A673 (cell line): ENCODE measurements at places on chromosomes 3 and 15. TPM values are rescaled to one million over a fixed set of nuclear protein-coding genes. Genes with fewer than 3 reads are reported as not detected.

Gene SPINK8
- total RNA-seq = not detected in 2 replicates

Gene CPNE9
- total RNA-seq = not detected in 2 replicates

Gene ACTC1
- total RNA-seq = not detected in 2 replicates

Gene CLDN18
- not detected in 2 replicates for total RNA-seq

Gene GASK1A
- 1.4 and 1.9 TPM in 2 replicates for total RNA-seq

Gene ARNT2
- 1.4 and 2.1 TPM in 2 replicates for total RNA-seq

Gene GCNT3
- total RNA-seq = not detected in 2 replicates

Gene MASP1
- total RNA-seq = not detected in 2 replicates

- H3K27ac ChIP-seq = no peak overlapping the region
- H3K27me3 ChIP-seq = no peaks in the 10 kb centered on the region
- H3K36me3 ChIP-seq = no peaks in the 10 kb centered on the region
- no peak overlapping the region for H3K4me3 ChIP-seq
- H3K4me1 ChIP-seq = no peaks in the 10 kb centered on the region
These were observed 211.7 kb downstream of the MBNL1 start for GRCh38 chr3:152480282-152480953.

- no peak overlapping the region for H3K27ac ChIP-seq
- no peaks in the 10 kb centered on the region for H3K4me1 ChIP-seq
- no peaks in the 10 kb centered on the region for H3K27me3 ChIP-seq
- H3K36me3 ChIP-seq = no peaks in the 10 kb centered on the region
- H3K4me3 ChIP-seq = no peak overlapping the region
These were observed 45.6 kb downstream of the LRRC3B start for GRCh38 chr3:26668171-26668570.

GRCh38 chr3:185750702-185751101 is 74.1 kb downstream of the IGF2BP2 start:
- no peak overlapping the region for H3K27ac ChIP-seq
- peaks cover 32% of the 10 kb centered on the region for H3K4me1 ChIP-seq
- peaks cover 2% of the 10 kb centered on the region for H3K36me3 ChIP-seq
- DNase-seq = no peak

DNA sequence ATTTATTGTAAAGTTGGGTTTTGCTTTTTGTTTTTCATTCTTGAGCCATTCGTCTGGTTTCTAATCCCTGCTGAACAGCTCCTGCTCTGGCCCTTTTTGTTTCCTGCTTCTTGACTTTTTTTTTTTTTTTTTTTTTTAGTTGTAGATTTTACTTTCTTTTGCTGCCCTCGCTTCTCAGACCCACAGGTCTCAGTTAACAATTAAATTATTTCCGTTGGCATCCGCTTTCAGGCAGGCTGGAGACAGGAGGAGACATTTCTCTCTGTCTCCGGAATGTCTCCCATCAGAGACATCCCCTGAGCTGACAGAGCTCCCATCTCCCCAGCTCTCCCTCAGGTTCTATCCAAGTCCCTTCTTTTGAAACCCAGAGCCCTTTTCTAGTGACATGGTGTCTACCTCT is 68.6 kb downstream of the SLC6A6 start:
- H3K27me3 ChIP-seq = no peaks in the 10 kb centered on the region
- H3K4me3 ChIP-seq = no peak overlapping the region
- H3K27ac ChIP-seq = no peak overlapping the region

- H3K4me3 ChIP-seq = peak overlapping the region; percentile 76
- peak overlapping the region; percentile 91 for H3K27ac ChIP-seq
- H3K36me3 ChIP-seq = no peaks in the 10 kb centered on the region
These were observed 800 bp downstream of the DAG1 start for GRCh38 chr3:49470714-49471420.

DNA sequence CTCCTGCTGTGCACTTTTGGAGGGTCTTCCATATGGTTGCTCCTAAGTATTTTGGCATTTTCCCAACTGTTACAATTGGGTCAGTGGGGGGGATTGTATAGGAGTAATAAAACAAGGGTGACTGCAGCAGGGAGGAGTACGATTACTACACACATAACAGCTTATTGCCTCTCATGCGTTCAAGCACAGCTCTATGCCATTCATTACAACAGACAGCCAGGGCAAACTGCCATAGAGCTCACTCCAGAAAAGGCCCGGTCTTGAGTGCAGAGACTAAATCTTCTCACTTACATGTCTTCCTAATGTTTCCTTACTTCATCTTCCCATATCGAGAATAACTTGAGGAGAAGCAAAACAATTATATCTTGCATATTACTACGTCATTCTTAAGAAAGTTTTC is 1.4 kb upstream of the CHMP2B start:
- H3K4me3 ChIP-seq = no peak overlapping the region
- H3K36me3 ChIP-seq = no peaks in the 10 kb centered on the region
- peaks cover 22% of the 10 kb centered on the region for H3K4me1 ChIP-seq
- H3K27ac ChIP-seq = no peak overlapping the region
- no peaks in the 10 kb centered on the region for H3K27me3 ChIP-seq

GRCh38 chr15:94414916-94415315 is 183.6 kb downstream of the MCTP2 start:
- H3K4me1 ChIP-seq = no peaks in the 10 kb centered on the region
- no peak overlapping the region for H3K4me3 ChIP-seq

DNA sequence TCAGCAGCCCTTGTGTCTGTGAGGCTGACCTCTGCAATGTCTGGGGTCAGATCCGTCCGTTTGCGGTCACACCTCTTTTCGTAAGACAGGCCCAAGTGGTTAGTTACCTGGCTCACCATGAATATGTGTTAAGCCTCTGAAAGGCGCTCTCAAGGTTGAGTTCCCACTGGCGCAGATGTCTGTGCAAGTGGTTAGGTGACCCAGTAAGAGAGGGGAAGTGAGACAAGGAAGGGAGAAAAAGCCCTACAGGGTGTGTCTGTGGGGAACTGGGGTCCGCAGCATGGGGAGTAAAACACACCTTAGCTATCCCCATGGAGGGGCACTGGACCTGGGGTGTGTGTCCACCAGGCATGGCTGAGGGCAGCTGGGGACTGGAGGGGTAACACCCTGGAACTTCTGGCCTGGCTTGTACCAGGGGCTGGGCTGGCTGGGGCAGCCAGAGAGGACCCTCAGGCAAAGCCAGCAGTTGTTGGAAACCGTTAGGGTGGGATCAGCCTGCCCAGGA is 391.6 kb upstream of the PROK2 start:
- no peaks in the 10 kb centered on the region for H3K27me3 ChIP-seq
- no peak overlapping the region for H3K27ac ChIP-seq
- H3K4me1 ChIP-seq = no peaks in the 10 kb centered on the region
- no peak for DNase-seq

DNA sequence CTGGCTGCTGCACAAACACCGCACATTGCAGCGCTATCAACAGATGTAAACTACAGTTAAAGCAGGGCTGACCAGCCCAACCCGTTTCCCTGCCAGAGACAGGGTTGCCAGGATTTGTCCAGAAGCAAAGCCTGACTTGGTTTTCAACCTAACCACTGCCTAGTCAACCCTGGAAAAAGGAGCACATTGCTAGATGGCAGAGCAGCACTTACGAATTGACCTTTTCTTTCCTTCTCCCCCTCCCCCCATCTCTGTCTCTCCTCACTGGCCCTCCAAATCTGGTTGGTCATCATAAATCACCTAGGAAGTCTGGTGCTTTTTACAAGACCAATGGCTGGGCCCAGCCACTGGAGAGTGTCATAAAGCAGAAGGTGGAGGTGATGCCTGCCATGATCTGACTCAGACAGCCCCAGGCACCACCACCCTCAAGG is 51.3 kb downstream of the ABCC5 start:
- H3K36me3 ChIP-seq = peaks cover 5% of the 10 kb centered on the region
- no peak overlapping the region for H3K4me3 ChIP-seq
- H3K27ac ChIP-seq = no peak overlapping the region
- H3K27me3 ChIP-seq = no peaks in the 10 kb centered on the region
- DNase-seq = no peak

DNA sequence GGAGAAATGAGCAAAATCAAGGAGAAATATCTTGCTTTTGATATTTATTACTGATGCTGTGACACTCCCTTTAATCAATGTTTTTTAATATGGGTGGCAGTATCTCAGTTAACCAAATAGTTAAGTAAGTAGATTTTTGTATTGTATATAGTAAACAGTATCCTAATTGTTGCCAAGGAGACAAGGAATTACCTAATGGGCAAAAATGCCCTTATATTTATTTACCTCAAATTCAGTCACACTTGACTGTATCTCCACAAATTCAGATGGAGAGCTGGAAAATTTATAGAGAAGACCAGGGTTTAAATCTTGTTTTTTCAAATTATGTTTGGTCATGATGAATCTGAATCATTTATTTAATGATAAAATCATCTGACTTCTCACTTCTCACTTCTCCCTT is 3.6 kb upstream of the CHD2 start:
- no peak overlapping the region for H3K4me3 ChIP-seq
- H3K36me3 ChIP-seq = peaks cover 83% of the 10 kb centered on the region
- no peak overlapping the region for H3K27ac ChIP-seq
- H3K27me3 ChIP-seq = no peaks in the 10 kb centered on the region

DNA sequence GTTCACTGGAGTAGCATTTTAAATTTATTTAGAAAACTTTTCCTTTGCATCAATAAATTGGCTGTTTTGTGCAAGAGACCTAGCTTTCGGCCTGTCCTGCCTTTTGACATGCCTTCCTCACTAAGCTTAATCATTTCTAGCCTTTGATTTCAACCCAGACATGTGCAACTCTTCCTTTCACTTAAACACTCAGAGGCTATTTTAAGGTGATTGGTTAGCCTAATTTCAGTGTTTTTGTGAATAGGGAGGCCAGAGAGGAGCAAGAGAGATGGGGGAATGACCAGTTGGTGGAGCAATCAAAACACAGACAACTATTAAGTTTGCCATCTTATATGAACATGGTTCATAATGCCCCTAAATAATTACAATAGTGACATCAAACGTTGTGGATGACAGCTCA is 333.4 kb downstream of the SLC9A9 start:
- no peak for DNase-seq
- H3K36me3 ChIP-seq = no peaks in the 10 kb centered on the region
- H3K27me3 ChIP-seq = no peaks in the 10 kb centered on the region
- H3K27ac ChIP-seq = no peak overlapping the region
- no peaks in the 10 kb centered on the region for H3K4me1 ChIP-seq
- no peak overlapping the region for H3K4me3 ChIP-seq

DNA sequence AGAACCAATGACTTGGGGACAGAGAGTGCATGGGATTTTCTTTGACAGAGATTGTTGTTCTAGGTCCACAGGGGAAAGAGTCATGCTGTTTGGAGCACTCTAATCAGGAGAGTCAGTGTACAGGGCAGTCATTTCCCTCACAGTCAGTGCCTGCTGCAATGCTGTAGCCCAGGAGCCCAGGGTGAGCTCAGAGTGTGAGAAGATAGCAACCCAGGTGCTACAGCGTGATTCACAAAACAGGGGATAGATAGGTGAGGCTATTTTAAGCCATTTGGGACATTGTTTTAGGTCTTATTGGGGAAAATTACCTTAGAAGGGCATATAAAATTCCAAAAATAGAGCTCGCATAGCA is 37.3 kb downstream of the LNP1 start:
- no peak overlapping the region for H3K27ac ChIP-seq
- H3K4me3 ChIP-seq = no peak overlapping the region
- no peaks in the 10 kb centered on the region for H3K36me3 ChIP-seq
- H3K27me3 ChIP-seq = no peaks in the 10 kb centered on the region

GRCh38 chr15:77528290-77528967 is 104.3 kb downstream of the LINGO1 start:
- no peak for DNase-seq
- H3K4me3 ChIP-seq = no peak overlapping the region
- no peaks in the 10 kb centered on the region for H3K36me3 ChIP-seq
- no peaks in the 10 kb centered on the region for H3K27me3 ChIP-seq
- peaks cover 53% of the 10 kb centered on the region for H3K4me1 ChIP-seq

- no peaks in the 10 kb centered on the region for H3K36me3 ChIP-seq
- H3K4me3 ChIP-seq = no peak overlapping the region
- H3K27ac ChIP-seq = no peak overlapping the region
- peaks cover 4% of the 10 kb centered on the region for H3K4me1 ChIP-seq
- no peaks in the 10 kb centered on the region for H3K27me3 ChIP-seq
- DNase-seq = no peak
These were observed 646.6 kb downstream of the OTOL1 start for GRCh38 chr3:162143180-162143579.

DNA sequence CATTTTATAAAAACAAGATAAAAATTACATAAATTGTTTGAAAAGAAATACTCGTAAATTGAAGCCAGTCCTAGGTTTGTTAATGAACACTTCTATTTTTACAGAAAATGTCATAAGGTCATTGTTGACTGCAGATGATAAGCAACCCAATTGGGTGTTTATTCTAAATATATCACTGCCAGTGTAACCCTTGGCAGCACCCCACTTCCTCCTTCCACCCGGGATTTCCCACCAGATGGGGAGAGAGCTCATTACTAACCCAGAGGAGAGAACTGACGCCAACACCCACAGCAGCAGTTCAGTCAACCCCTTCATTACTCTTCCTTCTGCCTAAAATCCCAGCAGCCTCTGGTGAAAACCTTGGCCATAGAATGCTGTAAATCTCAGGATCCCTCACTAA is 307.6 kb downstream of the GAP43 start:
- peak overlapping the region; percentile 3 for H3K27ac ChIP-seq
- no peaks in the 10 kb centered on the region for H3K36me3 ChIP-seq
- no peaks in the 10 kb centered on the region for H3K27me3 ChIP-seq
- H3K4me1 ChIP-seq = peaks cover 53% of the 10 kb centered on the region
- H3K4me3 ChIP-seq = no peak overlapping the region

- no peak for DNase-seq
- no peaks in the 10 kb centered on the region for H3K36me3 ChIP-seq
- no peak overlapping the region for H3K27ac ChIP-seq
- H3K4me3 ChIP-seq = no peak overlapping the region
- H3K27me3 ChIP-seq = no peaks in the 10 kb centered on the region
These were observed 501.0 kb downstream of the IGSF11 start for GRCh38 chr3:118533676-118534075.

DNA sequence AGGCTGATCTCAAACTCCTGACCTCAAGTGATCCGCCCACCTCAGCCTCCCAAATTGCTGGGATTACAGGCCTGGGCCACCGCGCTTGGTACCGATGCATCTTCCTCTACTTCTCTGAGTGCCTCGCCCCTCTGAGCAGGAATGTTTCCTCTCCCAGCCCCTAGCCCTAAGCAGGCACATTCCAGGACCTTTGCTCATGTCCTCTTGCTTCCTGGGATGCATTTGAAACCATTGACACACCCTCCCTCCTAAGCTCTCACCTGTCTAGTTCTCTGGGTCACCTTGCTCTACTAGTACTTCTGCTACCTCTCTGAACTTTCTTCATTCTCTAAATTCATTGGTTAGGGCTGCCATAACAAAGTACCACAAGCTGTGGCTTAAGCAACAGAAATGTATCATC is 17.9 kb upstream of the UACA start:
- H3K4me1 ChIP-seq = no peaks in the 10 kb centered on the region
- H3K27ac ChIP-seq = no peak overlapping the region
- H3K36me3 ChIP-seq = no peaks in the 10 kb centered on the region
- no peak overlapping the region for H3K4me3 ChIP-seq

- no peaks in the 10 kb centered on the region for H3K4me1 ChIP-seq
- H3K27me3 ChIP-seq = no peaks in the 10 kb centered on the region
- H3K4me3 ChIP-seq = no peak overlapping the region
These were observed 107.1 kb upstream of the FHIT start for GRCh38 chr3:61358364-61358763.

DNA sequence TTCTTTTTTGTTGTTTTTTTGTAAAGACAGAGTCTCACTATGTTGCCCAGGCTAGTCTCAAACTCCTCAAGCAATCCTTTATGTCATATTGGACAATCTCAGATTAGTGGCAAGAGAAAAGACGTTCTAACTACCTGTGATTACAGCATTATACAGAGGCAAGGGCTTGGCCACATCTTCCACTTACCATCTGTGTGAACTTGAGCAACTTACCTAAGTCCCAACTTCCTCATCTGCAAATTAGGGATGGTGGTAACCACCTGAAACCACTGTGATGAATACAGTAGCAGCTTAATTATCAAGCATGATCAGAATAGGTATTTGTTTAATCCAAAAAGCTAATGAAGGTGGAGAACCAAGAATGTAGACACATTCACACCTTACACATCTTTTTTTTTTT is 16.1 kb downstream of the LRRC2 start:
- no peaks in the 10 kb centered on the region for H3K27me3 ChIP-seq
- no peak overlapping the region for H3K4me3 ChIP-seq
- no peaks in the 10 kb centered on the region for H3K36me3 ChIP-seq
- no peak for DNase-seq
- no peak overlapping the region for H3K27ac ChIP-seq
- no peaks in the 10 kb centered on the region for H3K4me1 ChIP-seq
